Kidney (tissue), 22 donors: ENCODE measurements at places on chromosomes 3 and 15. TPM values are rescaled to one million over a fixed set of nuclear protein-coding genes. Genes with fewer than 3 reads are reported as not detected.

The TUSC7 gene
- polyA plus RNA-seq, result not detected

The CAMP gene
- polyA plus RNA-seq, result not detected

The C3orf20 gene
- polyA plus RNA-seq, result not detected

The IL5RA gene
- 0.22 TPM for polyA plus RNA-seq
